CD8-positive, alpha-beta T cell (primary cell): ENCODE measurements at places on chromosomes 13 and 19.
A peak's percentile ranks its signal among the peaks of the same experiment; 100 is the strongest.

- DNase-seq = no peak
Observed at GRCh38 chr13:22049384-22049783, 378.5 kb downstream of the FGF9 start.

- DNase-seq = no peak
Observed at GRCh38 chr19:4256563-4256962, 9.7 kb downstream of the YJU2 start.

- no peak for DNase-seq
Observed at GRCh38 chr13:45851171-45851921, at the start of gene SIAH3. Gene SIAH3 (minus strand): TSS chr13:45851753. CDS start chr13:45851629, 124 bp downstream.

DNA sequence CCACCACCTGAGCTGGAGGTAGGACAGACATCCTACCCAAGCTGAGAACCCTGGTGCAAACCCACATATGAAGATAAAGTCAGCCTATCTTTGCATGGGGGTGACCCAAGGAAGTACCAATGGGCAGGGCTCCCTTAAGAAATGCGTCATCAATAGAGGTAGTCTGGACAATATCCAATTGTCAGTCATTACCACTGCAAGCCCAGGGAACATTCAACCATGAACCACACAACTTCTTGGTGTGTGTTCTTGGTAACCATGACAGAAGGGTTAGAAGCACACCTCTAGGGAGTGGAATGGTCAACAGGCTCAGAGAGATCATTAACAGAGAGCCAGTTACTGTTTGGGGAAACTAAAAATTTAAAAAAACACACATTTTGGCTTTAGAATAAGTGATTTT lies 34.7 kb upstream of the DOCK9 start:
- DNase-seq = no peak

- no peak for DNase-seq
Observed at GRCh38 chr19:29484876-29485275, 40.9 kb upstream of the VSTM2B start.

GRCh38 chr19:34306213-34306661 lies 51.9 kb downstream of the GARRE1 start:
- no peak for DNase-seq

DNA sequence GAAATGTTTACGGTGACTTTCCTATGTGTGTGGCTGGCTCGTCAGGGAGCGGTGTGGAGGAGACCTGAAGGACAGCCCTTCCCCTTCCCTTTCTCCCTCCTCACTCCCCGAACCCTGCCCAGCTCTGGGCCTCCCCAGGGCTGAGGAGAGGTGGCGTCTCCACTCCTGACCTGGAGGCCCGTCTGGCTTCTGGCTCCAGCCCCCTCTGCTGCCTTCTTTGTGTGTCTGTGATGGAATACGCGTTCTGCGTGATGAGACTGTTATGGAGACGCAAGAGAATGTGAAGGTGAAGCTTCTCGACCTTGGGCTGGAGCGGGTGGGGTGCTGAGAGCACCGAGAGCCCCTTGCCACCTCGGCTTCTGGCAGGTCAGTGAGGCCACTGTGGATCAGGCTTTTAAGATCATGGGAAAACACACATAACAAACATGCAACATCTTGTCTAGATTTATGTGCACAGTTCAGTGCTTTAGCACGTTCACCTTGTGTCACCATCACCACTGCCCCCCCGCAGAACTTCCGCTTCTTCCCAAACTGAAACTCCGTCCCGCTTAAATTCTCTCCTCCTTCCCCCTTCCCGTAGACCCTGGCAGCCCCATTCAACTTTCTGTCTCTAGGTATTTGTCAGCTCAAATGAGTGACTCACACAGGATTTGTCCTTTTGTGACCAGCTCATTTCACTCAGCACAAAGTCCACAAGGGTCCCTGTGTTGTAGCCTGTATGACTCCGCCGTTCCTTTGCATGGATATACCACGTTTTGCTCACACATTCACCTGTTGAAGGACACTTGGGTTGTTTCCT lies 24.7 kb downstream of the ATP11A start:
- no peak for DNase-seq

DNA sequence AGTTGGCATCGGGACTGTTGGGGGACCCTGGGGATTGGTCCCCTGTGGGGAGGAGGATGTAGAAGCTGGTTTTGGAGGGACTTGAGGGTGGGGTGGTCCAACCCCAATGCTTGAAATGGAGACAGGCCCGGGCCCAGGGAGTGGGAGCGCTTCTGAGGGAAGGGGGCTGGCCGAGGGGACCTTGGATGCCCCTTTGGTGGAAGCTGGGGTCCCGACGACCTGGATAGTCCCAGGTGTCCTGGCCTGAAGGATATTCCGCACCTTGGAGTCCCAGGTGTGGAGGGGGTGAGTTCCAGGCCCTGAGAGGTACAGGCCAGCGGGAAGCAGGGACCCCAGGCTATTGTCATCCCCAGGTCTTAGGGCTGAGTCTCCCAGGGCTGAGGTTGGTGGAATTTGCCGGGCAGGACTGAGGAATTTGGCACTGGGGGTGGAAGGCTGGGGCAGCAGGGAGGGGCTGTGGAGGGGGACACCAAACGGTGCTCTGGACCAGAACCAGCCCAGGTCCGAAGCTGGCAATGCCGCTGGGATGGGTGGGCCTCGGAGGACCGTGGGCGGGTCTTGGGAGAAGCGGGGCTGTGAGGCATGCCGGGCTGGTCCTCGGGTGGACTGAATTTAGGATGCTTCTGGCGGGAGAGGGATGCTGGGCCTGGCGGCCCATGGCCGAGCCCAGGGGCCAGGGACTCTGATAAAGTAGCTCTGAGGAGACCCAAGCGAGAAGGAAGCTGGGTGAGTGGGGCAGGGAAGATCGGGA lies 1.8 kb downstream of the HDGFL2 start:
- DNase-seq = no peak

DNA sequence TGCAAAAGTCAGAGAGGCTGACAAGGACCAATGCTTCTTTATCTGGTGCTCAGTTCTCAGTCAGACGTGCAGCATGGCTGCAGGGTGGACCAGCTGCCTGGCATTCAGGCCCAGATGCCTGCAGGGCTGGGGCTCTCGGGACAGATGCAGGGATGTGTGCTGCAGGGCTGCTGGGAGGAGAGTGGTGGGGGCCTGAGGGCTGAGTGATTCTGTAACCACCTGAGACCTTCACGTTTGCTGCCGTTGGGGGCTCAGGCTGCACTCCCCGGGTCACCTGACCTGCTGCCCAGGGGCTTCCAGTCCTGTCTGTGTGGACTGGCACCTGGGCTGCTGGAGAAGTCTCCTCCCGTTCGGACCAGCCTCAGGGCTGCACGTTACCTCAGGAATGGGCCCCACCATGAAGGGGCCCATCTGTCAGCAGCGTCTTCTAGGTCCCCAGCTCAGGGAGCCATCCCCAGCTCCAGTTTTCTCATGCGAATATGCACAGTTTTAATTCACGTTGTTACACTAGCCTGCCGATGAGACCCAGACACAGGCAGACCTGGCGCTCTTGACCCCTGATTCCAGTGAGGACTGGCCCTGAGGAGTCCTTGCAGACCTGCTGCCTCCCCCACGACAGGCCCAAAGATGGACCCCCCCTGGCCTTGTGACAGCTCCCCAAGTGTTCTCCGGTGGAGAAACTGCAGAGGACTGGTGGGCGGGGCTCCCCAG lies 16.9 kb downstream of the KCTD15 start:
- no peak for DNase-seq

DNA sequence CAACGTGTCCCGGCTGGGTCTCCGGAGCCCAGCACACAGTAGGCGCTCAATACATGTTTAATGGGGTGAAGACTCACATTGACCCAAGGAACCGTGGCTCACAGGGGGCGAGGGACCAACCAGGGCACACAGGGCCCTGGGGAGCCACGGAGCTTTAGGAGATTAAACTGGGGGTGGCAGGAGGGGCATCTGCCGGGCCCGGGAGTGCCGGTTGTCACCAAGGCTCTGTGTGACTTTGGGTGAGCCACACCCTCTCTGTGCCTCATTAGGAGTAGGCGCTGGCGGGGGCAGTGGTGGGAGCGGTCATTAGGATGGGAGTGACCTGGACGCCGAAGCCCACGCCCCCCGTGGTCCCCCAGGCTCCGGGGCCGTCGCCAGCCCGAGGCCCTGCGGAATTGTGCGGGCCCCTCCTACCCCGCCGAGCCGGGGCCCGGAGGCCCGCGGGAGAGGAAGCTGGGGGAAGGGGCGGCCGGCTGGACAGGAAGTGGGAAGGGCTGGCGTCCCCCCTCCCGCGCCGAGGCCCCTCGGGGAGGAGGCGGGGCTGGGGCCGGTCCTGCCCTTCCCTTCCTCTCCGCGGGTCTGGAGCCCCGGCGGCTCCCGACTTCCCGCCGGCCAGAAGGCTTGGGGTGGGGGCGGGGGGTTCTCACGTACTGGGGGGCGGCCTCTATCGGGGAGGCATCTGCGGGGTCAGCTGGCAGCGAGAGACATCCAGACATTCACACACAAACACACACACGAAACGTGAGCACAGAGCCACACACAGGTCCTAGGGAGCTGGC lies 1.8 kb upstream of the SSBP4 start:
- DNase-seq = peak; percentile 64

GRCh38 chr13:111577208-111577828 lies 256.9 kb downstream of the TEX29 start:
- DNase-seq = no peak

DNA sequence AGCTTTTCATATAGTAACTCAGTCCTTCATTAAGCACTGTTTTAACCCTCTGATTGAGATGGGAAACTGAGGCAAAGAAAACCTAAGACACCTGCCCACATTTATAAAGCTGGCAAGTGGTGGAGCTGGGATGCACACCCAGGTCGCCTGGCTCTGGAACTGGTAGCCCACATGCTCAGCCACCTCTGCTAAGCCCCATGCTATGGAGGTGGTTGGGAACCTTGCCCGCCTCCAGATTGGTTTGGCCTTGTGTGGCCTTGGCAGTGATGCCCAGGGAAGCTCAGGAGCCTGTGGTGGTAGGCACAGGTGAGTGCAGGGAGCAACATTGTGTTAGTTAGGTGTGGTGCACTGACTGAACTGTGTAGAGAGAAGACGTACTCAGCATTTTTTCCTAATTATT lies 370.2 kb downstream of the MTUS2 start:
- DNase-seq = no peak

DNA sequence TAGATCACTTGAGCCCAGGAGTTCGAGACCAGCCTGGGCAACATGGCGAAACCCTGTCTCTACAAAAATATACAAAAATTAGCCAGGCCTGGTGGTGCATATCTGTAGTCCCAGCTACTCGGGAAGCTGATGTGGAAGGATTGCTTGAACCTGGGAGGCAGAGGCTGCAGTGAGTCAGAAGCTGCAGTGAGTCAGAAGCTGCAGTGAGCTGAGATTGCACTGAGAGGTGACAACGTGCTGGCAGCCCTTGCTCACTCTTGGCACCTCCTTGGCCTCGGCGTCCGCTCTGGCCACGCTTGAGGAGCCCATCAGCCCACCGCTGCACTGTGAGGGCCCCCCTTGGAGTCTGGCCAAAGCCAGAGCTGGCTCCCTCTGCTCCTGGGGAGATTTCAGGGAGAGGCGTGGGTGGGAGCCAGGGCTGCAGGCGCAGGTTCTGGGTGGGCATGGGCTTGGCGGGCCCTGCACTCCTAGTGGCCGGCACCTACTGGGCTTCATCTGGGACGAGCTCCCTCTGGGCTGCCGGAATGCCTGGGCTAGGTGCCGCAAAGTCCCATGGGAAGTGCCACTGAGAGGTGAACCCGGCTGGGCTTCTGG lies 39.5 kb upstream of the RPL21 start:
- no peak for DNase-seq

DNA sequence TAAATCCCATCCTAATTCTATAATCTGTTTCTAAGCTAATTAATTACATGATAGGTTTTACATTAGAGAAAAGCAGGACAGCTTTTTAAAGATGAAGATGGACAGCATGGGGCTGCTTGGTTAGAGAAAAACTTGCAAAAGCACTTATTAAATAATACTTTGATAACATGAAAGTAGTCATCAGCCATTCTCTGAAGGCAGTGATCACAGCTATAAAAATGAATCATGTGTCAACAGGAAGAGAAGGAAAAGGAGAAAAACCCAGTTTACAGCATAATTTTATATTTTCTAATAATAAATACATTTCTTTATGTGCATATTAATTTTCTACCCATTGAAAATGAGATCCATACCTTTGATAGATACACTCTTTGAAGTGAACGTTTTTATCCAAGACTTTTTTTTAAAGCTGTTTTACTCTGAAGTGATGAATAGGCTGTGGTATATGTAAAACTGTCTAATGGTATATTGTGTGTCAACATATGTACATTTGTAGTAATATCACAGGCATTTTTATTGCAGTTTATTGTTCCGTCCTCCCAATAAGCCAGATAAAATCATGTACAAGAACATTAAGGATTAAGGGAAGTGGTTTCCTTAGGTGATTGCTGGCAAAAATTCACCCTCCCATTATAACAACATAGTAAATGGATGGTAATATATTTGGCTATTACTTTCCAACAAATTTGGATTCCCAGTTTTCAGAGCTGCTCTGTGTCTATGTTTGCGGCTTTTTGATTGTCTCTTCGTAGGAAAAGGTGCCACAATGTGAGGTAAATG lies 1.3 kb upstream of the KLF5 start:
- no peak for DNase-seq

- no peak for DNase-seq
Observed at GRCh38 chr19:18401580-18402112, 4.2 kb upstream of the LRRC25 start.

GRCh38 chr19:42471554-42472249 lies 29.0 kb upstream of the CXCL17 start:
- DNase-seq = no peak

DNA sequence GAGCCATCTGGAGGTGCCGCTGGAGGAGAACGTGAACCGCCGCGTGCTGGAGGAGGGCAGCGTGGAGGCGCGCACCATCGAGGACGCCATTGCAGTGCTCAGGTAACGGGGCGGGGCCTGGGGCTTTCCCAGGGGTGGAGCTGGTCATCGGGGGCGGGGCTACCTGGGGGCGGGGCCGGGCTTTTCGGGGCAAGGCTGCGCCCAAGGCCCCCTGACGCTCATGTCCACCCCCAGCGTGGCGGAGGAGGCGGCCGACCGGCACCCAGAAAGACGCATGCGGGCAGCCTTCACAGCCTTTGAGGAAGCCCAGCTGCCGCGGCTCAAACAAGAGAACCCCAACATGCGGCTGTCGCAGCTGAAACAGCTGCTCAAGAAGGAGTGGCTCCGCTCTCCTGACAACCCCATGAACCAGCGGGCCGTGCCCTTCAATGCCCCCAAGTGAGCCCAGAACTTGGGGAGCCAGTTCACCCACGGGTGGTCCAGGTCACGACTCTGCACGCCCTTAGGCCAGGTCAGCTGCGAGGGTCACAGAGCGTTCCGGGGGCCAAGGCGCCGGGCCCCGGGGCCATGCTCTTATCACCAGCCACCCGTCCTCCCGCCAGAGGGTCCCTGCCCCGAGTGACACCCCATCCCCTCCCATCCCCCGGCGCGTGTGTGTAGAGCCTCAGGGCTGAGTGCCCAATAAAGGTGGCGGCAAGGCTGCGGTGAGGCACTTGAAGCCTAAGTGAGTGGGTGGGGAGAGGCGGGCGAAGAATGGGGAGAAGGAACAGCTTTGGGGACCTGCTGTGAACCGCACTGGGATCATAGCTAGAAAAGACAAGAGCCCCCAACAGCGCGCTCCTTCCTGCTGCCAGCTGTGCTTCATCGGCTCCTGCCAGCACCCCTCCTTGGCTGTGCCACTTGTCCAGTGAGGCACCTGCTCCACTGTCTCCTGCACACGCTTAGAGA lies 10.7 kb downstream of the CCDC124 start:
- no peak for DNase-seq

- DNase-seq = no peak
Observed at GRCh38 chr13:73368608-73369007, 309.8 kb downstream of the KLF5 start.
